A172 (cell line): ENCODE measurements at places on chromosomes 5 and 9. TPM values are rescaled to one million over a fixed set of nuclear protein-coding genes. Genes with fewer than 3 reads are reported as not detected.

MYOZ3 gene
- 0.07 and 0.45 TPM in 2 replicates for total RNA-seq

PAEP gene
- total RNA-seq: not detected in 2 replicates

IFNA2 gene
- not detected in 2 replicates for total RNA-seq

ARHGEF28 gene
- 15.7 and 15.9 TPM in 2 replicates for total RNA-seq

DNA sequence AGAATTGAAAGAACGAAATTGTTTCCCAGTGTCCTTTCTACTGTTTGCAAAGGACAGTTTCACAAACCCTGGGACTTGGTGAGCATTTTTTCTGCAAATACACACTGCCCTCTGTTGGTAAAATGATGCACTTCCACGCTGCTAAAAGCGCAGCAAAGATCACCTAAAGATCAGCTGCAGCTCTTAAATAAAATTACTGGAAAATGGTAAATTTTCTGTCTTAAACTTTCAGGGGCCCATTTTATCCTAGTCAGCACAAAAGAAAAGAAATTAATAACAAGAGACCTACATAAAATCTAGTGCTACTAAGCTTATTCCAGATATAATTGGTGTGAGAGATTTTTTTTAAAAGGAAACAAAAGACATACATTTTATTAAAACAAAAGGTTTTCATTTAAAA is 566.0 kb downstream of the CAAP1 start:
- DNase-seq: peak; percentile 78

DNA sequence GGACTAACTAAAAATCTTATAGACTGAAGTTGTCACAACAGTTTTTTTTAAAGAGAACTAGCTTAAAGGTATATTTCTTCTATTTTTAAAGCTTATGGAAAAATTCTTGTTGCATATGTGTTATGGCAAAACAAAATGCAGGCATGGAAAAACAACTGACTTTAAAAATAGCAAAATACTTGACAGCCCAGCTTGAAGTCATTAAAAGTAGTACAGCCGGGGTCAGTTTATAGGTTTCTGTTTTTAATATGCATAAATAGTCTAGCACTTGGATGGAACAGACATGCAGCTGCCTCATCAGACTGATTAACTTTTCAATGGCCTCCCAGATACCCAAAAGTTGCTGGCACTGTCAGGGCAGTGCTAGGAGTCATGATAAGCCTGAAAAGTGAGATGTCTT is 22.3 kb upstream of the ARL15 start:
- DNase-seq: no peak

GRCh38 chr9:98916660-98917059 is 27.0 kb upstream of the COL15A1 start:
- no peak for DNase-seq

DNA sequence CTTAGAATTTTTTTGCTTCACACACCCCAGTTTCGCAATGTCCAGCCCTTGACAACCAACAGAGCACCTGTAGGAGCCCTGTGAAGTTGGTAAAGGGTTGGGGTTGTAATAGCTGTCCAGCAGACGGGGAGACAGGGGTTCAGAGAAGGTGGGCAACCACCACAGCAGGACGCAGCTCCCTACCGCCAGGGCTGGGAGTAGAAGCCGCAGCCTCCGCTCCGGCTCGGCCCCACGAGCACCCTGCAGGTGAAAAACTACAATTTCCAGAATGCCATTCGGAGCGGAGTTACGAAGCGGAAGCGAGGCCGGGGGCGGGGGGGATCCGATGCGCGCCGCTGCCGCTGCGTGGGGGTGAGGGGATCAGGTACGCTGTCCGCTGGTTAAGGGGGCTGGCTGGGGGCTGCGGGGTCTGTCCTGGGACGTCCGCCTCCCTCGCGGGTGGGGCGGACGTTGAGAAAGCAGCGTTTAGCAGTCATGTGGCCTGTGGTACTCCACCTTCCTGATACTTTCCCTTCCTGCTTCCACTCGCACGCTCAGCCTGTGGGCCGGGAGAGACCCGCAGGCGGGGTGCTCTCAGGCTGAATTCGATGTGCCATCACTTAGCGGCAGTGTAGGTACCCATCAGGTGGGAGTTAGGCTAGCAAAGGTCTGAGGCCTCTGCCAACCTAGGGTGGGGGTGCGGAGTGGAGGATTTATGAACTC is at the start of gene TRMT10B:
Gene TRMT10B, plus strand, starts transcription at position 317 of the 702 bp plus-strand sequence. CDS start 8,127 bp downstream, outside the sequence.
- DNase-seq: peak; percentile 20

DNA sequence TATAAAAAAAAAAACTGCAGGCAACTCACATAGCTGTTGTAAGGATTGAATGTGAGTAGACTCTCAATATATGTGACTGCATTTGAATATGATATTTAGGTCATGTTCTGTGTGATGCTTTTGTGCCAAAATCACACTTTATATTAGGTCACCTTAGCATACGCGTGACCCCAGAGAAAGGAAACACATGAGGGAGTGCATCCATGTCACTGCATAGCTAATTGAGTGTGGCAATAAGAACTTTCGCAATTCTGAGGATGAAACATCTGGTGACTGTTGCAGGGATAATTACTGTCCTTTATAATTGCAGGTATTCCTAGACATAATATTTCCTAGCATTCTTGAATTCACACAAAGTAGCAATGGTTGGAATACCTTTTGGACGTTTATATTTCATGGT is 459.5 kb upstream of the KLF4 start:
- DNase-seq: no peak

DNA sequence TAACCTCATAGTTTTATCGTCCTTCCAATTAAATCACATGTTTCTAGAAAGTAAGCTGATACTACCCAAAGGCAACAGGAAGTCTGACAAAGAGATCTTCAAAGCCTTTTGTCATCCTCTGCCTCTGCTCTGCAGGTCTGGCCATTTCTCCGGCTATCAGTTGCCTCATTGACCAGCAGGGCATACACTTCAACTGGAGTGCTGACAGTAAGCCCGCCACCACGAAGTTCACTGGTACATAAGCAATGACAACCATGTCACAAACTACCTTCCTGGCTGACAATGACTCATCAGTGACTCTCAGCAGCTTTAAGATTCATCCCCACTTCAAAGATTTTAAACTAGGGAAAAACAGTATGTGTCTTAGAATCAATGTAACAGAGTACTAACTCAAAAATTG is 20.6 kb downstream of the SPTLC1 start:
- peak; percentile 36 for DNase-seq

GRCh38 chr5:135051399-135051798 is 17.4 kb upstream of the PITX1 start:
- DNase-seq: no peak

DNA sequence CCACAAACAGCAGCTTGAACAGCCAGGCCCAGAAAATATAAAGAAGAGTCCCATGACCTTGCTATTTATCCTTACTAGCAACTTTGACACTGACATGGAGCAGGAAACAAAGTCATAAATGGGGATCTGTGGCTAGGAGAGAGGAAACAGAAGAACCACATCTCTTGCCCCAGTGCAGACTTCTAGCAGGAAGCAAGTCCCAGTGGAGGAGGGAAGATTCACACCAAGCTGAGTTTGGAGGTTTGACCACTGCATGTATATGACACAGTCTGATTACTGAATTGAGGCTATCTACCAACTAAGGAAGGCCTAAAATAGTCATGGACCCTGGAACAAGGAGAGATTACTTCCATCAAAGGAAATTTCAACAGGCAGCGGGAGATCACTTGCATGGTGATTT is 51.4 kb downstream of the CDH6 start:
- no peak for DNase-seq

GRCh38 chr5:19044931-19045695 is 942.9 kb downstream of the CDH18 start:
- no peak for DNase-seq

- no peak for DNase-seq
Measured at GRCh38 chr9:130731355-130731754, 37.8 kb downstream of the EXOSC2 start.

GRCh38 chr9:134957945-134958227 is 40.2 kb upstream of the FCN1 start:
- DNase-seq: no peak

GRCh38 chr9:135136481-135136880 is 49.0 kb downstream of the OLFM1 start:
- DNase-seq: no peak

- no peak for DNase-seq
Measured at GRCh38 chr9:21286659-21287058, 18.5 kb downstream of the IFNA5 start.

- no peak for DNase-seq
Measured at GRCh38 chr9:126166866-126167265, 159.8 kb upstream of the MVB12B start.

DNA sequence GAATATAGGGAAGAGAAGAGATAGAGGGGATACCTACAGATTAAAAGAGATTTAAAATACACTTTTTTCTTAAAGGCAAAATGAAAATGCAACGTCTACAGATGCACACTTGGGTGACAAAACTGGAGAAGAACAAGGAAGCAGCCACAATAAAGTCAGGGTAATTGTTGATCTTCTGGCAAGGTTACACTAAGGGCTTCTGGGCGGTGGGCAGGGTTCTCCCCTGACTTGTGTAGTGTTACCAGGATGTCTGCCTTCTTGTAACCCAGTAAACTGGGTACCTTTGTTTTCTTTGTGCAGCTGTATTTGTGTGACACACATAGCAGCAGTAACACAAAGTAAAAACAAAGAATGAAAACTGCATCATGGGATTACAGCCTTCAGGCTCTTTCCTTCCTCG is 37.8 kb downstream of the EPB41L4B start:
- no peak for DNase-seq
